Astrocyte of the spinal cord (primary cell): ENCODE measurements at places on chromosomes 7 and 10.
A peak's percentile ranks its signal among the peaks of the same experiment; 100 is the strongest.

DNA sequence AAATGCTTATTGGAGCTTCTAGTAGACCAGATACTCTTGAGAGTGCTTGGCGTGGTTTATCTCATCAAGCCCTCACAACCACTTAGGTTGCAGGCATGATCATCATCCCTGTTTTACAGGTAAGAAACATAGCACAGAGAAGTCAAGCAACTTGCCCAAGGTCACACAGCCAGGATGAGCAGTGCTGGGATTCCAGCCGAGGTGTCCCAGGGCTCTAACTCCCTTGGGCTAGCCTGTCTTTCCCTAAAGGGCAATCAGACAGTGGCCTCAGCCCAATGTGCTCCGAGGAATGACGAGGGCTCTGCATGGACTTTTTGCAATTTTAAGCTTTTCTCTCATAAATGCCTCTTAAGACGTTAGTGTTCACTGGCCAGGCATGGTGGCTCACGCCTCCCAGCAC lies 39.9 kb upstream of the SPDYE3 start:
- no peak for DNase-seq

DNA sequence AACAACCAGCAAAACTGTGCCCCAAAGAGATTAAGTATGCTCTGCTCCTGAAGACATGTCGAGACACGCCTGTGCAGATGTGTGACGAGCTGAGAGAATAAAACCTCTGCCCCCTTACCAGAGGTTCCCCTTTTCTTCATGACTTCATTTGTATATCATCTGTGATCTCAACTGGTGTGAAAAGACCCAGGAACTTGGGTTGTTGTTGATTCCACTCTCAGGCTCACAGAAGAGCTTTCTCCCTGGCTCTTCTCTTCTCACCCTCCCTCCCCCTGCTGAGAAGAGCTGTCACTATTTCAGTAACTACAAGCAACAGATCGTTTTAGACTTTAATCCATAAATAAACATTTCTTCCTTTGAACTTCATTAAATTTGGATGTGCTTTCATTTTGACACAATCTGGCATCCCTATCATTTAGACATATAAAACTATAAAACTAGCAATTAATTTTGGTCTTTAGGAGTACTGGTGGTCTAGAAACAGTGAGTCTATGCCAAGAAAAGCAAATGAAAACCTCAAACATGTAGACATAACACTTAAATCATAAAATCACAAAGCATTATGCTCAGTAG lies 179.3 kb upstream of the FZD8 start:
- peak; percentile 64 for DNase-seq

DNA sequence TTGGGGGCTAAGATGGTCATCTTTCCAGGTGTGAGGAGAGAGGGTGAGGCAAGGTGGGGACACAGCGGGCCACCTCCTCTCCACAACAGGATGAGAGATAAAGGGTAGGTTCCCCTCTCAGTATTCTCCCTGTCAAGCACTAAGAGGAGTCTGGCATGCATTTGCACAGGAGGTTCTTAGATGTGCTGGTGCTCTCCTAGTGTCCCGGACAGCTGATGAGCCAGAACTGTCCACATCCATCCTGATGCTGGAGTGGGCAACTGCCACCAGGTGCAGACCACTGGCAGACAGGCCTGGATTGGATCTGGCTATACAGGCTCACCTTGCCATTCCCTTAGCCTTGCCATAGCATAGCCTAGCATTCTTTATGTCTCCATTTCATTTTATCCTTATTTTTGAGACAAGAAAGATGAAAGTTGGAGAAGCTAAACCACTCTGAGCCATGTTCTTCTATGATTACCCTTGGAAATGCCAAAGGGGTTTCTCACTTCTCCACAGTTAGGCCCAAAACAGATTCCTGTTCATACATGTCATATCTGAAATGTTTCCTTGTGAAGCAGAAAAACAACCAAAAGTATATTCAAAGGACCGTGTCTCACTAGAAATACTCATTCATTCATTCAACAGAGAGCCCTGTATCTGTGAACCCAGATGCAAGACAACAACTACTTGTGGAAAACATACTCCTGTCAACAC lies 48.8 kb upstream of the ANTXRL start:
- DNase-seq = no peak

DNA sequence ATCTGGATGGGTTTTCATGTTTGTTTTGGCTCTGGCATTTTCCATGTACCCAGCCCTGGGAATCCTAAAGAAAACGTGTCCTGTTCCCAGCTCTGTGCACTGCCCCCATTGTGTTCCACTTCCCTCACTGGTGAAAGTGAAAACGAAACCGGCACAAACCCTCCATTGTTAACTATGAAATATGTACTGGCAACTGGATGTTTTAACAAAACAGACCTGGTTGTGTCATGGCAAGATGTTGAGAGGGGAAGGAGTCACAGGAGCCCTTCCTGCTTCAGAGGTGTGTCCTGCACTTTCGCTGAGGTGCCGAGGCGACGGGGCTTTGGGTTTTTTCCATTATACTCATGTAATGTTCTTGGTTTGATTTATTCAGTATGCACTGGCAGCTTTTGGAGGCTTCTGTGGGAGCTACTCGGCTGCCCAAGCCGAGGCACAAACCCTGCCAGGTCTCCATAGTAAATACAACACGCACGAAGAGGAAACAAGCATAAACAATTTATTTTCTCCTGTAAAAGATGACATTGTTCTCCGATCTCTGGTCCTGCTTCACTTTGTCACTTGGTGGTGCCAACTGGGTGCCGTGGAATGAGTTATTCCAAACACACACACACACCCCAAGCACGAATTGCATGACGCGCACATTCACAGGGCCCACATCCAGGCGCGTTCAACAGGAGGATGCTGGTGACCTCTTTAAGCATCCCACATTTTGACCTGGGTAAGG lies 118.2 kb downstream of the CDK6 start:
- peak; percentile 90 for DNase-seq

DNA sequence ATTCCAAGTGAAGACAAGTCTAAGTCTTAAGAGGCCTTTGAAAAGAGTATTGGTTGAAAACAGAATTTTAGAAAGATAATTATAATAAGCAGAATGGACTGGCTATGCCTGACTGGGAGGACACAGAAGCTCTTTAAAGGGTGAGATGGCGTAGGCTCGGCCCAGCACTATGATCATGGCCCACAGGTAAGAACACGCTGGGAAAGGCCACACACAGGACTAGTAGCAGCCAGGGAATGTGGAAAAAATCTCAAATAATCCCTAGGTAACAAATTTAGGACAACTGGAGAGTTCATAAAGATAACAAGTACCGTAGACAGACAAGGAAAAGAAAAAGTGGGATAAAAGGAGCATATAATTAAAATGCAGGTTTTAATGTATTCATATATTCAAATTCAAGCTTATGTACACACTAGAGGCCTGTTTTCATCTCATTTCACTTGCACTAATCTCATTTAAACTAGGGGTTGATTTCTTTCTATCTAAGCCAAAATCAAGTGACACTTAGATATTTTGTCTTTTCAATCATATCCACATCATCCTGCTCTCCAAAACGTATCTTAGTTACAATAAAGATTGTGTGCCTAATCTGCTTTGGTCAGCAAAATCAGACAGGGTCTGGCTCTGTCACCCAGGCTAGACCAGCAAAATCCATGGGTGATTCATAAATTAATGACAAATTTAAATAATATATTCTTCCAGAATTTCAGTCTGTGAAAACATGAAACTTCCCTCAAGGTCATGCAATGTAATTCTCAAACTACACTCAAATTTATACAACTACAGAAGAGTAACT lies 53.0 kb downstream of the EZH2 start:
- no peak for DNase-seq

DNA sequence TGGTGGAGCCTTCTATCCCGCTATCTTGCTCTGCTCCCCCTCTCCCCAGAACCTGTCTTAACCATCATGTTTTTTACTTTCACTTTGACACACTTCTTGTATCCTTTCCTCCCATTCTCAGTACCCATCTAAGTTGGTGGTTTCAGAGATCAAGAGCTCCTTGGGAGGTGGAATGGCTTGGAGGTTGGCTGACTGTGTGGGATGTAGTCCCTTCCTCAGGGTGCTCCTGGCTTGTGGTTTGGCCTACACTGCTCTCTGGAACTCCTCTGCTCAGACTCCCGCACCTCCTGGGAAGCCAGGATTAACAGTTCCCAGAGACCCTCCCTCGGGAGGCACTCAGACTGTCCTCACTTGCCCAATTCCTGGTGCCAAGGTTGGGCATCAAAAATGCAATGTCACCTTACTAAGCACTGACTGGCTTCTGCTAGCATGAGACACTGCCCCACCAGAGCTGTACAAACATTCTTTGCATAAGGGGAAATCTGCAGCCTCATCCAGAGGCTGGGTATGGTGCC lies 93.1 kb upstream of the NAMPT start:
- no peak for DNase-seq

DNA sequence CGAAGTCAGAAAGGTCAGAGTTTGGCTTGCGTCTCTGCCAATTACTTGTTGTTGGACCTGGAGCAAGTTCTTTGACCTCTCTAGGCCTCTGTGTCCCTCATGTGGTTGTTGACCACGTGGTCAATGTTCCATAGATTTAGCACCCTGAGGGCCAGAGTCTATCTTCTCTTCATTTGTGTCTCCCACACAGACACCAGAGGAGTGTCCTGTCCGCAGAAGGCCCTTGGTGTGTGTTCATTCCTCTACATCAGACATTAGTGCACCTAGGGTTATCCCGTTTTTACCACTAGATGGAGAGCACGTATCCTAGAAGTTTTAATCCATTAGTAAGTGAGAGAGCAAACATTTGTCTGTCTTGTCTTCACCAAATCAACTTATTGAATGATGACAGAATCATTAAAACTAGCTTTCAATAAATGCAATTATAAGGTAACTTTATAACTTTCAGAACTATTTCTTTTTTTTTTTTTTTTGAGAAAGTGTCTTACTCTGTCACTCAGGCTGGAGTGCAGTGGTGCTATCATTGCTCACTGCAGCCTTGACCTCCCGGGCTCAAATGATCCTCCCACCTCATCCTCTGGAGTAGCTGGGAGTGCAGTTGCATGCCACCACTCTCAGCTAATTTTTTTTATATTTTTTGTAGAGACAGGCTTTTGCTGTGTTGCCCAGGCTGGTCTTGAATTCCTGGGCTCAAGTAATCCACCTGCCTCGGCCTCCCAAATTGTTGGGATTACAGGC lies 122.5 kb upstream of the ANKRD1 start:
- DNase-seq = peak; percentile 42

DNA sequence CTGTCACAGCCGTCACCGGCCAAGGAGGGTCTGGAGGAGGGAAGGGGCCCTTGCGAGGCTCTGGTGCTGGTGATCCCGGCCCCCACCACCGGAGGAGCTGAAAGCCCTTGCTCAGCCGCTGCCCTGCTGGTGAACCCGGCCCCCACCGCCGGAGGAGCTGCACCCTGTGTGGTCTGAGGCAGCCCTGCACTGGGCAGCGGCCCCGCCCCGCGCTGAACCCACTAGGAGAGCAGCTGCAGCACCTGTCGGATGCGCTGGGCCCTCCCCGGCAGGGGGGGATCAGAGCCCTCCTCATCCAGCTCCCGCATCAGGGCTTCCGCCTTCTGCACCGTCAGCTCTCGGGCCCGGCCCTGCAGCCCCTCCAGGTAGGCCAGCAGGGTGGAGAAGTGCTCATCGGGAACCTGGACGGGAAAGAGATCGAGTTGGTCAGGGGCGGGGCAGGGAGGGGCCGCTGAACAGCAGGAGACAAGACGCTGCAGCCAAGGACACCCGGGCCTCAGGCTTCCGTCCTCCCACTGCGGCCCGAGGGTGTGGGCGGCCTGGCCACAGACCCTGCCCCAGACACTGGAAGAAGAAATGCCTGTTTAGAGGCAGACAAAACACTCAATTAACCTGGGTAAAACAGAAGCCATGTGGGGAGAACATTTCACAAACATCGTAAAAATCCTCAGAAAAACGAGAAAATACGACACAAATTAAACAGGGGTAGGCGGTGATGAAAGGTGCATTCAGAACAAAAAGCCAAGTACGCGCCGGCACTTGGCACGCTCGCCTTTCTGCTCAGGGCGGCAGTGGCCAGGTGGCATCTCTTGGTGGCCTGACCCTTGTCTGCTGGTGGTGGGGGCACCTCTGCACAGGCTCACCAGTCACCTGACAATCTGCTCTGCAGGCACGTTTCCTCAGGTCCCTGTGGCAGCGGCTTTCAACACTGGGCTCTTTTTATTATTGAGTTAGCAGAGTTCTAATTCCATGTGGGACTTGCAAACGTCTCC lies 14.7 kb downstream of the CYP2W1 start:
- DNase-seq = no peak

GRCh38 chr7:19442016-19442785 lies 266.6 kb downstream of the POLR1F start:
- DNase-seq = peak; percentile 70

DNA sequence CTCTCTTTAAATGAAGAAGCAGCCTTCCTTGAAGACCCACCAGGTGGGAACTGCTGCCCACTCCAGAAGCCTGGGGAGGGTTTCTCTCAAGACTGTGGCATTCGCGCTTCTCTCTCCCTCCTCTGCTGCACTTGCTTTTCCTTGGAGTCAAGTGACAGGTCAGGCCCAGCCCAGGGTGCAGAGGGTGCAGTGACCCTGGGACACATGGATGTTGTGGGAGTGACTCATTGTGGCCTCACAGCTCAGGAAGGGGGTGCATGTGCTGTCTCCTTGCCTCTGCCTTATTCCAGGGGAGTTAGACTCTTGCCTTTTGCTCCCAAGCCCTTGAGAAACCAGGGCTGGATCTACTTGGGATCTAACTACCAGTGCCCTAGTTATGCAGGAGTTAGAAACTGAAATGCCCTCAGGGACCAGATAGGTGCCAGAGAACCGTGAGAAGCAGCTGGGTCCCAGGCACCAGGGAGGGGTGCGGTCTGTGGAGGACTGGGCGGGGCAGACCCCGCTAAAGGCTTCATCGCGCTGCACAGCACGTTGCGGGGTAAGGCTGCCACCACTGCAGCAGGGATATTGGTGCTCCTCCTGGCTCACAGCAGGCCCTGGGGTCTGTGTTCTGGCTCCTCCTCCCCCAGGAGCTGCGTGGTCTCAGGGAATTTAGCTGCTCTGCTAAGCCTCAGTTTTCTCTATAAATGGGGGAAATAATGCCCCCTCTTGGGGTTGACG lies 11.4 kb downstream of the FAM241B start:
- no peak for DNase-seq

- DNase-seq = no peak
These were observed 401.1 kb upstream of the PODXL start for GRCh38 chr7:131957338-131958020.

GRCh38 chr7:82805527-82805960 lies 357.1 kb downstream of the PCLO start:
- peak; percentile 91 for DNase-seq

GRCh38 chr10:1651270-1651966 lies 85.9 kb downstream of the ADARB2 start:
- no peak for DNase-seq

- DNase-seq = no peak
These were observed 4.3 kb upstream of the IL6 start for GRCh38 chr7:22722536-22723180.

DNA sequence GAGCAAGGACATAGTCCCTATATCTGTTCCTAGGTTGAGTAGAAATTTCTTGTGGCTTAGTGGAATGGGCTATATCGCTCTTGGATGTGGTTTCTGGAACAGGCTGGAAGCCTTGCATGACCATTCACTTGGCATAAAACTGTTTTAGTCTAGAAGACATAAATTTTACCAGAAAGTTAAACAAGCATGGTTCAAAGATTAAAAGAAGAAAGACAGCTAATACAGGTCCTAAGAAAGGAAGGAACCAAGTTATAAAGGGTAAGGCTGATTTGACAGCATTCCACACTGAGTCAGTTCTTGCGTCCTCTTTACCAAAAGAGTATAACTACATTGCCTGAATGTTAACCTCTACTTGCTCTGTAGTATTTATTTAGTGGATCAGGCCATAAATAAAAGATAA lies 724.2 kb downstream of the SORCS1 start:
- DNase-seq = peak; percentile 78

GRCh38 chr7:40698921-40699260 lies 564.1 kb downstream of the SUGCT start:
- DNase-seq = no peak
